ENCODE measurements at places on chromosomes 4 and X.

DNA sequence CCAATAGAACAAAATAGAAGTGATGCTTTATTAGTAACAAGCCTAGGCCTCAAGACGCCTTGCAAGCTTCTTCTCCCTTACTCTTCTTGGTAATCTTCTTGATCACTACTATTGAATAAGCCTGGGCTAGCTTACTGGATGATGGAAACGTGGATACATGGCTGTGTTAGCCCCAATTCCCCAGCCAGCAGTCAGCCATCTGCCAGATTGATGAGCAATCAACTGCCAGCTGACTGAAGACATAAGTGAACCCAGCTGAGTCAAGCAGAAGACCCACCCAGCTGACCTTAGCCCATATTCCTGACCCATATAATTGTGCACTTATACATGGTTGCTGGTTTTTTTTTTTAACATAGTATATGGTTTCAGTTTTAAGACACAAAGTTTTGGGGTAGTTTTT lies 130.4 kb downstream of the DHX15 start:
- DNase-seq, result no peak

GRCh38 chr4:111960241-111960667 lies 185.0 kb upstream of the FAM241A start:
- DNase-seq, result no peak

DNA sequence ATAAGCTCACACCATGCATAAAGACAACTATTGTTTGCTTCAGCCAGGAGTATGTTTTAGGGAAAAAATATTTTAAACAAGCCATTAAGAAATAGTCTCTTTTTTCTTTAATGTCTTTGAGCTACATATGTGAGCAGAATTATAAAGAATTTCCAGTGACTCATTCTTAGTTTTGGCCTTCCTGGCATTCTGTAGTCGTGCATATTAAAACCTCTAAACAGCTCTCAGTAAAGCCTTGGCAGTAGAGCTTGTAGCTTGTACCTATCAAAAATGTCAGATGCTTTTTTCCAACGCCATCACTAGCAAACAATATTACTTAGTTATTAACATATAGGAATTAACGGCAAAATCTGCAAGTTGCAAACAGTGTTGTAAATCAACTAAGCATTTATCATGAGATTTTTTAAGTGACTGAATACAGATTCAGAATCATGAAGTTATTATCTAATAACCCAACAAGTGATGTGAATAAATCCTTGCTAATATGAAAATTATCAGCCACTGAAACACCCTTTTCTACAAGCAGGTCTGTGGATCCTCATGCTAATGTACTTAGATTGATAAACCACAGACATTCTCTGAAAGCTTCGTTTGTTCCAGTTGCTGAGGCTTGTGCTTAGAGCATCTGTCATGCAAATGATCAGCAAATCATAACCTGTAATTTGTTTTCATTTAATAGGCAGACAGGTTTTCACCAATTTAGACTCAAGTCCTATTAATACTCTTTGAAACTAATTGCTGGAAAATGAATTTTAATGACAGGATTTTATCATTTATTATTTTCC lies 412.0 kb upstream of the ATOH1 start:
- no peak for DNase-seq

GRCh38 chrX:20967725-20968124 lies 406.5 kb upstream of the CNKSR2 start:
- DNase-seq, result no peak

GRCh38 chr4:53779025-53779424 lies 187.7 kb upstream of the LNX1 start:
- no peak for DNase-seq

GRCh38 chrX:133575501-133576136 lies 160.3 kb upstream of the GPC4 start:
- DNase-seq, result no peak

- DNase-seq, result no peak
Observed at GRCh38 chr4:76470064-76470463, 35.0 kb downstream of the SHROOM3 start.

DNA sequence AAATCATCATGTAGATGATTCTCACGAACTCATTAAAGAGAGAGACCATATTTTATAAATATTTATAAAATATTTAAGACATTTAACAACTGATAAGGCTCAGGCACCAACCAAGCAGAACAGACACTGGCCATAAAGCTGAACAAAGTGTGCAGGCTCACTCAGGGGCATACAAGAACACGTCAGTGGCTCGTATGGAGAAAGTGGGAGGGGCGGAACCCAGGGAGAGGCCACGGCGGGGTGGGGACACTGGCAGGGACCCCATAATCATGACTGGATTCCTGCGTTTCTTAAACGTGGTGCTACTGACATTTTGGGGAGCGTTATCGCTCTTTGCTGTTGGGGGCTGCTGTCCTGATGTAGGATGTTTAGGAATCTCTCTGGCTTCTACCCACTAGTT lies 31.3 kb upstream of the FAT1 start:
- no peak for DNase-seq

GRCh38 chr4:111213531-111213930 lies 590.7 kb upstream of the PITX2 start:
- DNase-seq, result no peak

DNA sequence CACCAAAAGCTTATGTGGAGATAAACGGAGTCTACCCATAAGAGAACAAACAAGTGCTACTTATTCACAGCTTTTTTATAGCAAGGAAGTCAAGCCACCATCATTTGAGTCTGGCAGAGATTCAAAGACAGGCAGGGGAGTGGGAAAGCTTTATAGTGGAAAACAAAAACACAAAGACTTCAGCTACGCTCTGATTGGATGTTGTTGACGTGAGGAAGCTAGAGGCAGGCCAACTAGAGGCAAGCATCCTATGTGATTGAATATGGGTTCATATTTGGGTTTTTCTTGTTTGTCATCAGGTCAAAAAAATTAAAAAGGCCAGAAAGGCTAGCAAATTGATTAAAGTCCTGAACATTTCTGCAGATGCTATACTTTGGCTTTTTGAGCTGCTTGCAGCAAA lies 719 bp upstream of the TCEAL4 start:
- peak; percentile 18 for DNase-seq

GRCh38 chr4:55410431-55410830 lies 14.7 kb downstream of the TMEM165 start:
- DNase-seq, result no peak

DNA sequence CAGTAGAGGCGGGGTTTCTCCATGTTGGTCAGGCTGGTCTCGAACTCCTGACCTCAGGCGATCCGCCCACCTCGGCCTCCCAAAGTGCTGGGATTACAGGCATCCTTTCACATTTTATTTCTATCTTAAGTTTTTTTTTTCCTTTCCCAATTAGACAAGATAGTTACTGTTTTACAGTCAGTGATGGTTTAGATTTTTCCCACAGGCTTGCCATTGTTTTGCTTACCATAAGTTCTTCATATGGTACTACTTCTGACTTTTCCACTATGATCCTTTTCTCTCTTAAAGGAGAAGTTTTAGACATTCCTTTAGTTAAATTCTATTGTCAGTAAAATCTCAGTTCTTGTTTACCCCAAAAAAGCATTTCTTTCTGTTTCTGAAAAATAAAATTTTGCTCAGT lies 462.6 kb downstream of the CENPC start:
- DNase-seq, result no peak

DNA sequence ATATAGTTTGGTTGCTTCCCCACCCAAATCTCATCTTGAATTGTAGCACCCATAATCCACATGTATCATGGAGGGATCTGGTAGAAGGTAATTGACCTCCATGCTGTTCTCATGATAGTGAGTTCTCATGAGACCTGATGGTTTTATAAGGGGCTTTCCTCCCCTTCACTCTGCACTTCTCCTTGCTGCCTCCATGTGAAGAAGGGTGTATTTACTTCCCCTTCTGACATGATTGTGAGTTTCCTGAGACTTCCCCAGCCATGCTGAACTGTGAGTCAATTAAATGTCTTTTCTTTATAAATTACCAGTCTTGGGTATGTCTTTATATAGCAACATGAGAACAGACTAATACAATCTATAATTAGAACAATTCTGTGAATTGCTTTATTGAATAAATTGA lies 11.9 kb upstream of the DCAF4L1 start:
- no peak for DNase-seq

GRCh38 chrX:51955200-51955599 lies 61.8 kb downstream of the MAGED1 start:
- DNase-seq, result no peak

- DNase-seq, result no peak
Observed at GRCh38 chr4:78298618-78299017, 241.5 kb downstream of the FRAS1 start.

DNA sequence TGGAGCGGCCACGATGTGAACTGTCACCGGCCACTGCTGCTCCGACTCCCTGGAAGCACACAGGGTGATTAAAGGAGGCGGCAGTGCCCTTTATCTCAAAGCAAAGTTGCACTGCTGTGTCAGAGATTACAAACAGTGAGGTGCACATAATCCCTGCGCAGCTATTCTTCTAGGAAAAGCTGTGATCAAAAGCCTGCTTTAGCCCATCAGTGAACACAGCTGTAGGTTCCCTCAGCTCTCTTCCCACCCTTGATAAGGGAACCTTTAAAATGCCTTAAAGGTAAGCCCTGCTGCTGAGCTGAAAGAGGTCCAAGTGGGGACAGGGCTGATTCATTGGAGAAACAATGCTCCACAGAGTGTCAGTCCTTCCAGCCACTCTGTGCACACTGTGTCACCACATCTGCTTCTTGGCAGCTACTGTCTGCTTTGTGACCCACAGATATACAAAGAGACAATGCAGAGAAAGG lies 127.6 kb downstream of the EIF4E start:
- peak; percentile 78 for DNase-seq

DNA sequence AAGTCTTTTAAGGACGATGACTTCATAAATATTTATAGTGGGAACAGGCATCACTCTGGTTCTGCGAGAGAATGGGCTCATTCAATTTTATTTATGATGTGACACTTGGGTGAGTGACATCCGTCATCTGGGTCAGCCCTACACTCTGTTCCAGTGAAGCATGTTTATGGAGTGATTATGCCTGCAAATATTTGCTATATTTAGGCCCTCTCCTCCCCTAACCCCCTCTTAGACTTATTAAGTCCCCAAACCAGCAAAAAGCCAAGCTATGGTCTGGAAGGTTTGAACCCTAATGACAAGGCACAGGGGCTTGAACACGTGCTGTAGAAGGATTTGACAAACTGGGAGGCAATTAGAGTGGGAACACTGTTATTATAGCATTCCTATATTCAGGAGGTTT lies 55.9 kb downstream of the C4orf51 start:
- no peak for DNase-seq

GRCh38 chrX:7996414-7996813 lies 69.2 kb upstream of the PNPLA4 start:
- peak; percentile 23 for DNase-seq

- DNase-seq, result no peak
Observed at GRCh38 chrX:123846577-123847038, 13.2 kb upstream of the XIAP start.

DNA sequence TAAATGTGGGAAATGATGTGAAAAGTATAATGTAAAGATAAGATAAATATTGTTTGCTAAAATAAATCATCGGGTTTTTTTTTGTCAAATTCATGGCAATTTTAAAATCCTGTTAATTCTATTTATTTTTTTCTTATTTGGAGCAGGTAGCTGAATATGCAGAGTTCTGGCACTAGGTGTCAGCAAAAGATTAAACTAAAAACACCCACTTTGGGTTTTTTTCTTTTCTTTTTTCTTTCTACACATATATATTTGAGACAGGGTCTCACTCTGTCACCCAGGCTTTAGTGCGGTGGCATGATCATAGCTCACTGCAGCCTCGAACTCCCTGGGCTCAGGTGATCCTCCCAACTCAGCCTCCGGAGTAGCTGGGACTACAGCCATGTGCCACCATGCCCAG lies 6.9 kb upstream of the RAP2C start:
- no peak for DNase-seq

DNA sequence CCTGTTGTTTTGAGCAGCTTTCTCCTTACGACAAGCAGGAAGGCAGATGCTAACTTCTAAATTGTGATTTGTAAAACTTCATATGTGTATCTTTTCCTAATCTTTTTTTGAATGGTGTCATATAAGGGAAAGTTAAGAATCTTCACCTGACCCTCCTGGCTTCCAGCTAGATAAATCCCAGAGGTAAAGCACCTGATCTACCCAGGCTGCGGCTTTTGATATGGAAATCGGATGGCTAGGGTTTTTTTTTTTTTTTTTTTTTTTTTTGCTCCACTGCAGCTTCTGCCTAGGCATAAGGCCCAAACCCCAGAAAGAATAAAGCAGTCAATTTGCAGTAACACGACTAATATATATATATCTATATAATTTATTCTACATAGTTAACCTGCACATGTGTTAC lies 10.0 kb downstream of the MAB21L2 start:
- DNase-seq, result no peak

DNA sequence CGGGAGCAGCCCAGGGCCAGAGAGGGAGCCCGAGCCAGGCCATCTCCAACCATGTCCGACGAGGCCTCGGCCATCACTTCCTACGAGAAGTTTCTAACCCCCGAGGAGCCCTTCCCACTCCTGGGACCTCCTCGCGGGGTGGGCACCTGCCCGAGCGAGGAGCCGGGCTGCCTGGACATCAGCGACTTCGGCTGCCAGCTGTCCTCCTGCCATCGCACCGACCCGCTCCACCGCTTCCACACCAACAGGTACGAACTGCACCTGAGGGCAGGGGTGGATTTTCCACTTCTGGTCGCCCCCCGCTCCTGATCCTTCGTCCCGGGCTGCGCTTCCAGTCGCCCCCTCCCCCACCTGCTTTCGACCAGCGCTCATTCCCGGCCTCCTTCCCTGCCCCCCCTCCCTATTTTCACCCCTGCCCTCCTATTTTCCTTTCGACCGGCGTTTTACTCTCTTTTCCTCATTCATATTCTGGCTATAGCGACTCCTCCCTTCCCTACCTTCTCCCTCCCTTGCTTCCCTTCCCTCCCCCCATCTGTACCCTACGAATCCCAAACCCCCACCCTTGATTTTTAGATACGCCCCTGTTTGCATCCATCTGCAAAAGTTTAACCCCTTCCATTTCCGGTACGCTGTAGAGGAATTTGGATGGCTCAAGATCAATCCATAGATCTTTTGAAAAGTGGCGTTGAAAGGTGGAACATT lies 633 bp downstream of the FAM199X start:
- DNase-seq, result no peak

DNA sequence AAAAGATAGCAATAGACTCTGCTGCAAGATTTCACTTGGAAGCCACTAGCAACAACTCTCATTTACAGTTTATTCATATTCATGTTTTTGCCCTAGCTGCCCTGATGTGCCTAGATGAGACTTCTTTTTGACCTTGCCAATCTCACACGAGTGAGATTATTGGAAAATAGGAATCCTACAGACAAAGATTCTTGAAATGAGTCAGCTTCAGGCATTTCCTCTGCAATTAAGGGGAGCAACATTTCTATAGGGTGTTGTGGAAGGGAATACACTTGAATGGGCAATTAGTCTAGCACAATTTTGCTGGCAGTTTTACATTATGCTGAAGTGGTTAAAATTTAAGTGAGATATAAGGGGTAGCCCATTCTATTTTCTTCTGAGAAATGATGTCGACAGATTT lies 217.0 kb upstream of the FAT4 start:
- DNase-seq, result no peak

- DNase-seq, result no peak
Observed at GRCh38 chrX:67604979-67605703, 61.3 kb downstream of the AR start.

DNA sequence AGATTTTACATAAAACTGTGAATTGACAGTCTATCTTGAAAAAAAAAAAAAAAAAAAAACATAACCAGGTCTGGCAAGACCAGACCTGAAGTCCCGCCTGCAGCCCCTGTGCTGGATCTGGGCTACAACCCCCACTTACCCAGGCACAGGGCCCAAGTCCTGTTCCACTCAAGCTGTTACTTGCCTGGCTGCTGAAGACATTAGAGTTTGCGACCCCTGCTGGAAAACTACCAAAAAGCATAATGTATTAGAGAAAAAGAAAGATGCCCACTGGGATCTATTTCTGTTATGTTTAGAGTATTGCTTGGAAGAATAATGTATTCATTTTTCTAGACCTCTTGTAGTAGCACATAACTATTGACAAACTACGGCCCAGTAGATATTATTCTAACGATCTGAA lies 4.7 kb downstream of the HS3ST1 start:
- DNase-seq, result peak; percentile 46
